T-helper 2 cell treated with Interferon-gamma antibody and Interleukin-4, amounts not matched to agents 5 μg/mL and 100 μg/mL, for 36 hours (primary cell): ENCODE measurements at places on chromosomes 6 and 20.

DNA sequence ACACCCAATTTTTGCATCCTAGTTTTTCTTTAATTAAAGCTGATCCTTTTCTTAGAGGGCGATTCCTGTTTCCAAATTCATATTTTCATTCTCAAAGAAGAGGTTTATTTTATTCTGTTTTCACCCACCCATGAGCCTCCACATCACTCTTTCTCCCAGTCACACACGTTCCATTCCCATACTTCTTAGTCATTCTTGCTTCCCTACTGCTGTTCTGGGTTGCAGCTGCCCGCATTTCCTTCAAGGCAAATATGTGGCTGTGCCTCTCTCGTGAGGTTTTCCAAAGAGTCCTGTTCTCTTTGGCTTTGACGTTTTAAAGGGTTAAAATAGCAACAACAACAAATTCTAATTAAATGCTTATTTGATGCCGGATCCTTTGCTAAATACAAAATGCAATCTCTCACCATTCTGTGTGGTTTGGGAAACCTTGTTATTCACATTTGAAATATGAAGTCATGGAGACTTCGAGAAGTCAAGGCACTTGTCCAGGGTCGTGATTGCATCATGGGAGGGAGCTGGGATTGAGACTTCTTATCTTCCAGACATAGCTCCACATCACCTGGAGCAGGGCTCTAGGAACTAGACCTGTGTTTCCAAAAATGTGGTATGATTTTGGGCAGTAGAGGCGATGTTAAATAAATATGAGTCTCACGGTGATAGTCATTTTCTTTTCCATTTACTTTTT lies 126.6 kb downstream of the DOK5 start:
- DNase-seq = no peak

DNA sequence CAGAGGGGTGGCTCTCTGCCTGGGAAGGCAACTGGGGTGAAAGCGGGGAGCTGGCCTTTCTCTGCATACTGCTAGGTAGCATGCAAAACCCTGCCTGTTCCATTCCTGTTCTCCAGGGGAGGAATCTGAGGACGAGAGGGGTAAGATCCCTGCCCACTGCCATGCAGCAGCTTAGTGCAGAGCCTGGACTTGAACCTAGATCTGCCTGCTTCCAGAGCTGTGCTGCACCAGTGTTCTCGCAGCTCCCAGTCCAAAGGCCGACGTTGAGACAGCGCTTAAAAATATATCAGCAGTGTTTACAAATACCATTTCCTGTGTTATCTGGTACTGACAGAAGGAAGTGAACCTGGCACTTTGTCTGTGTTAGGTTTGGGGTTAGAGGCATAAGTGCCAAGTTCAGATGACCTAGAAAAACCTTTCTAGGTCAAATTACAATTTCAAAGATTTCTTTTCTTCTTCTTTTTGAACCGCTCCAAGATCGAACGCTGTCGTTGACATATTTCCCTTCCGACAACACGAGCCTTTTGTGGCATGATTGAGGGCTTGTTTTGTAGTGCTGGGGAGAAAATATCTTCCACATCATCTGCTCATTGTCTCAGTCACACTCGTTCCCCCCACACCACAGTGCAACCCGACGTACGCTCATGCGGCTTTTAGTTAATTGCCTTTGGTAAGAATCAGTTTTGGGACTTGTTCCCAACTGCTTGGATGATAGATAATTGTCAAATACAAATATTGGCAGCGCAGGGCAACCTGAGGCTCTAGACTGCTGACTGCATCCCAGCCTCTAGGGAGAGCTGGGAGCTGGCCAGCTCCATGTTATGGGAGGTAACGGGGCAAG lies 44.6 kb downstream of the TOX2 start:
- no peak for DNase-seq

GRCh38 chr6:155313602-155314091 lies 637 bp downstream of the TFB1M start:
- no peak for DNase-seq

GRCh38 chr20:2515203-2515602 lies 6.5 kb upstream of the ZNF343 start:
- DNase-seq = no peak

- DNase-seq = no peak
These were observed 375.4 kb upstream of the HS3ST5 start for GRCh38 chr6:114718186-114718585.

DNA sequence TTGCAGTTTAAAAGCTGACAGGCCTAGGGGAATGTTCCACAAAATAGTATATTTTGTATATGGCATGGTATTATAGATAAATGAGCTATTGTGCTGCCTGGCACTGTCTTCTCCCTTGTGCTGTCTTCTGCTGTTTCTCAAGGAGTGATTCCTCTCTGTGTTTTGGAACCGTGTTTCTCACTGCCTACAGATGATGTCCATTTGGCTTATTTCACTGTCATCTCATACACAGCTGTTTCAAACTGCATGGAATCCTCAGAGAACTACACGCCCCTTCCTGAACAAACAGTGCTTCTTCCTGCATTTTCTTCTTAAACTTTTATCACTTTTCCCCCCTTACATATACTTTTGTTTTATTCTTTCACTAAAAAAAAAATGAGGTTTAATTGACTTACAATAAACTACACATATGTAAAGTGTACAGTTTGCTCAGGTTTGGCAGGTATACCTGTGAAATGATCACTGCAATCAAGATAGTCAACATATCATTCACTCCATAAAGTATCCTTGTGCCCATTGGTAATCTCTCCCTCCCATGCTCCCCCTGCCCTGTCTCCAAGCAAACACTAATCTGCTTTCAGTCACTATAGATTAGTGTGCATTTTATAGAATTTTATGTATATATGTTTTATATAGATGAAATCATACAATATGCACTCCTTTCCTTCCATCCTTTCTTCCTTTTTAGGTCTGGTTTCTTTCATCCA lies 43.0 kb downstream of the CBFA2T2 start:
- no peak for DNase-seq

DNA sequence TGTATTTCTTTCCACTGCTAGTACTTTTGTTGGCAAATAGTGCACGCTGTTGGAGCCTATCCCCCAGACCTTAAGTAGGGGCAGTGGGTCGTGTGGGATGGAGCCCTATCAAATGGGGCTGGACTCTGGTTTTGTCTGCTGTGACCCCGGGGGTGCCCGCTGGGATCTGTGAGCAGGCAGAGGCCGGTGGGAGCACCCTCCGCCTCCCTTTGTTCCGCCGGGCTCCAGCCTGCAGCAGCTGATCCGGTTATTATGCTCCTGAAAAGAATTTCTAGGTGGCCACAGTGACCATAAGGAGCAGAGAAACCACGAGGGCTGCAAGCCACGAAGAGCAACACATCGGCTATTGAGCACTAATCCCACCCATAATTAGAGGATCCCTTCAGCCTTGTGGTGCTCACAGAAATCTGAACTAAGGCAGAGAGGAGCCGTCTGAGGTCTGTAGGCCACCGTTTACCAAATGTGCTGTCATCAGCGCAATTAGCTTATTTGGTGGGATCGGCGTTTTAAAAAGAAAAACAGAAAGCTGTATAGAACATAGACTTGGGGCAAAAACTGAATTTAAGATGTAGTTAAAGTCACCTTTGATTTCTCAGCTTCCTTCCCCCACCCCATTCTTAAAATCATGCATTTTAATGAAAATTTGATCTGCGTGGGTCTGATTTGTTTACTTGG lies 598.3 kb upstream of the JAG1 start:
- no peak for DNase-seq

DNA sequence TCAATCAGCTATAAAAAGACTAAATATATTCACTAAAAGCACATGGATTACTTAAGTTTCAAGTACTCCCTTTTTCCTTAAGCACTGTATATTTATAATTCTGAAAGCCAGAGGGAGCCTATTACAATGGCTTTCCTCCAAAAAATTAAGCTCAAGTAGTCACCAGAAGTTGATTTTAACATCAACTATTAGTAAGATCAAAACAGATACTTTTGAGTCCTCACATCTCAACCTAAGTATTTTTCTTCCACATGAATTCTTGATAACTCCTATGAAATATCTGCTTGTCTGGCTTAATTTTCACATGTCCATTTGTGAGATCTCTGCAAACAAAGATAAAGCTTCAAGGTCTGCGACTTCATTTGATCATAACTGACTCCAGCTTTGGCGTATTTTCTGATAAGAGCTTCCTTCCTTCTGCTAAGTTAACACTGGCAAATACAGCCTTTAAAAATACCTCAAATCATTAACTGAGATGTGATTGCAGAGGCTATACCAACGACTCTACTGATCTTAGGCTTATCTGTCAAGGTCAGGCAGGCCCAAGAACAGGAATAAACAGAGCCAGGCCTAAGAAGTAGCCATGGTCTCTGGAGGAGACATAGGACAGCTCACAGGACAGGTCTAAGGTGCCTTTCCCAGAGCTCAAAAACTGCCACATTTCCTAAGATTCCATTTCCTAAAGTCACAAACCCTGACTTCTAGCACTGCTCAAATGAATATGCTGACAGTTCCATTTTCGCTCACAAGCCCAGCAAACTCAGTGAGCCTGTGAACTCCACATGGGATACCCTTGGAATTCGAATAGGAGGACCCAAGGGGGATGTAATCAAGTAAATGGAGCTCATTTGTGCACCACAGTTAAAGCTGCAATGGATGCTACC lies 10.0 kb downstream of the SNX5 start:
- no peak for DNase-seq

GRCh38 chr6:166076625-166077024 lies 91.0 kb downstream of the TBXT start:
- DNase-seq = no peak

GRCh38 chr20:39124064-39124463 lies 161.9 kb downstream of the DHX35 start:
- DNase-seq = no peak

- no peak for DNase-seq
These were observed 28.6 kb downstream of the RALY start for GRCh38 chr20:34022151-34022838.

GRCh38 chr6:73393278-73393677 lies 1.4 kb upstream of the DDX43 start:
- DNase-seq = no peak

DNA sequence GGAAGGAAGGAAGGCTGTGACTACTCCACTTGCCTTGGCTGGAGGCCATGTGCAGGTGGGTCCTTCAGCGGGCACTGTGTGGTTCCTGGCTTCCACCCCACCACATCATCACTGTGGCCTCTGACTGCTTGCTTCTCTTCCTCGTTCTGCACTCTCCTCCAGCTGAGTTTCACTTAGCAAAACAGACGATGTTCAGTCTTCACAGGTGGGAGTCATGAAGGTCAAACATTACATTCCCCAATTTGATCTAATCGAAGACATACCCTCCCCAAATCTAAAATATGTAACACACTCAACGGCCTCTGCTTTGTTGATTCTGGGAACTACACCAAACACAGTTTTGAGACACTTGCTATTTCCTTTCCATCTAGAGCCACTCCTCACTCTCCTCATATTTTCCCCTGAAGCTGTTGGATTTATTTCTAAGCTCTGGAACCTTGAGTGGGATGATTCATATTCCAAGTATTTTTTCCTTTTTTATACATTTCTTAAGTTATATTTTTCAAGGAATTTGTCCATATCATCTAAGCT lies 132.5 kb upstream of the FOXA2 start:
- DNase-seq = no peak

DNA sequence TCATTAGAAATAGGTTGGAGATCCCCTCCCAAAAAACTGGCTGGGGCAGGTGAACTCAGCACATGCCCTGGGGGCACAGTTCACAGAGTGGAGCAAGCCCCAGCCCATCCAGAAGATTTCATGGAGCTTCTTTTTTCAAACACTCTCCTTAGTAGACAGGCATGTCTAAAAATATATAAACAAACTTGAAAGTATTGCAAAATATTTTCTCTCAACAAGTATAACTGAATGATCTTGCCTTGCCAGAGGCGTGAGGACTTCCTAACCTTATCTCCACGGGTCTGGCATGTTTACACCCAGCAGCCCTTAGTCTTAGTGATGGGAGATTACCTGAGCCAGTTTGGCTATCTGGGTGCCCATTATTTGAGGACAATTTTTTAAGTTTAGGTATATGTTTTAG lies 107.1 kb downstream of the QRSL1 start:
- no peak for DNase-seq

GRCh38 chr6:143098054-143098671 lies 37.5 kb downstream of the AIG1 start:
- no peak for DNase-seq

GRCh38 chr6:27582928-27583725 lies 110.2 kb upstream of the ZNF184 start:
- peak; percentile 31 for DNase-seq

DNA sequence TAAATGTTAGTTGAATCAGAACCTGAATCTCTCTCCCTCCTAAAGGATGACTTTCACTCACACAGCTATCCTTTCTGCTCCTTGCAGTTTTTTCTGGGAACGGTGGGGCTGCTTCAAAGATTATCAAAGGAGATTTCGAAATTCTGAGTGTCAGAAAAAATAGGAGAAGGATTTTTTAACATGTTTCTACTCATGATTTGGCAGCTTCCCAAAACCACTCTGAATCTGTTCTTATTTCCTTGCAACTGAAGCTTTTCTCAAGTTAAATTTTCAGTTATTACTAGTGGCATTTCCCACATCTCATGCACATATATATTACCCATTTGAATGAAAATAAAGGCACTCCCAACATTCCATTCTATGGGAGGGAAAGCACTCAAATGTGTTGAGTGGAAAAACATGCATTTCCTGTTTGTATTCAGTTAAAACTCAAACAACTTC lies 123.6 kb downstream of the LCA5 start:
- DNase-seq = no peak

DNA sequence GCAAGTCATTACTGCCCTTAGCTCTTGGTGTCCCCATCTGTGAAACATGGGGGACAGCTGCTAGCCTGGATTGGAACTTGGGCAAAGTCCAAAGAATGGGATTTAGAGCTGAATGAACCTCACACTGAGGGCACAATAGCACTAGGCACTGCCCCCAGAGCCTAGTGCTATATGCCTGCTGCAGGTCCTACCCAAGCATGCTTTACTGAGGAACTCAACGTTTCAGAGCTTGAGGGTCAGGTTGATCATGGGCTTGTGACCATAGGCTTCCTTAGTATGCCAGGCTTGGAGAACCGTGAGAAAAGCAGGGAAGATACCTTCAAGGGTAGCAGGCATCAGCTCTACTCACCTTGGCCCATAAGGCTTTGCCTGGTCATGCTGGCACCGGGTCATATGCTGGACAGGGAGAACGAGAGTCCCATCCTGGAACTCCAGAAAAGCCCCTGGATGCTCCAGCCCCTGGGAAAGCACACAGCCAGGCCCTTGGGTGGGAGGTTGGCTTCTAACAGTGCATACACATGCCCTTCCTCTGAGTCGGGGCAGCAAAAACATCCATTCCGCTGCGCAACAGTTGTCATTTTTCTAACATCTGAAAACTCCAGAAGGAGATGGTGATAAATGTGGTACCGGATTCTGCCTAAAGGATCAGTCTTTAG lies 29.7 kb downstream of the EIF2S2 start:
- no peak for DNase-seq

- no peak for DNase-seq
These were observed 40.9 kb upstream of the GCM1 start for GRCh38 chr6:53189554-53189953.

DNA sequence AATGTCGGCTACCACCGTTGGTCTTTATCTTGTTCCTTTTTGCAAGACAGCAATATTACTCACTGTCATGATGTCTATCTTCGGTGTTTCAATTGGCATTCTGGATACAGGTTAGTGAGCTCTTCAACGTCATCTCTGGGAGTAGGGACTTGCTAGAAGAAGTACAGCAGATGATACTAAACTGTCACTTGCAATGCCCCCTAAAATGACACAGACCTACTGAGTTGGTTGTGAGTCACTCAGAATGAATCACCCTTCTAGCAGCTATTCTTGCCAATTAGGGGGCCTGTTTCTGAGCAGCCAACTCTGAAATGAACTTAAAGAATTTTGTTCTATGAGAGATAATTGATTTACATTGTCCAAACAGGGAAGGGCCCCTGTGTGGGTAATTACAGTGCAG lies 176.5 kb downstream of the SLC16A10 start:
- no peak for DNase-seq
